ENCODE measurements at places on chromosomes 6 and 20.

- DNase-seq: no peak
Observed at GRCh38 chr6:3415082-3415453, 41.8 kb downstream of the SLC22A23 start.

DNA sequence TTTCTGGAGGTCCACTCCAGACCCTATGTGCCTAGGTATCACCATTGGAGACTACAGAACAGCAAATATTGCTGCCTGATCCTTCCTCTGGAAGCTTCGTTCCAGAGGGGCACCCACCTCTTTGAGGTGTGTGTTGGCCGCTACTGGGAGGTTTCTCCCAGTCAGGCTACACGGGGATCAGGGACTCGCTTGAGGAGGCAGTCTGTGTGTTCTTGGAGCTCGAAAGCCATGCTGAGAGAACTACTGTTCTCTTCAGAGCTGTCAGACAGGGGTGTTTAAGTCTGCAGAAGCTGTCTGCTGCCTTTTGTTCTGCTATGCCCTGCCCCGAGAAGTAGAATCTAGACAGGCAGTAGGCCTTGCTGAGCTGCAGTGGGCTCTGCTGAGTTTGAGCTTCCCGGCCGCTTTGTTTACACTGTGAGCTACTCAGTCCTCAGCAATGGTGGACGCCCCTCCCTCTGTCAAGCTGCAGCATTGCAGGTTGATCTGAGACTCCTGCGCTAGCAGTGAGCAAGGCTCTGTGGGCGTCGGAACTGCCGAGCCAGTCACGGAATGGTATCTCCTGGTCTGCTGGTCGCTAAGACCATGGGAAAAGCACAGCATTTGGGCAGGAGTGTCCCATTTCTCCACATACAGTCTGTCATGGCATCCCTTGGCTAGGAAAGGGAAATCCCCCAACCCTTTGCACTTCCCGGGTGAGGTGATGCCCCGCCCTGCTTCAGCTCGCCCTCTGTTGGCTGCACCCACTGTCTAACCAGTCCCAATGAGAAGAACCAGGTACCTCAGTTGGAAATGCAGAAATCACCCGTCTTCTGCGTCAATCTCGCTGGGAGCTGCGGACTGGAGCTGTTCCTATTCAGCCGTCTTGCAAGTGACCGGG, 32.5 kb upstream of the ASCC3 start:
- no peak for DNase-seq

GRCh38 chr20:45798935-45799642, 7.3 kb downstream of the DNTTIP1 start:
- no peak for DNase-seq

GRCh38 chr6:139713424-139713823, 339.0 kb upstream of the CITED2 start:
- DNase-seq: no peak

- no peak for DNase-seq
Observed at GRCh38 chr6:73151732-73152131, 73.6 kb downstream of the KHDC1L start.

GRCh38 chr6:287489-287860, 4.8 kb upstream of the DUSP22 start:
- no peak for DNase-seq

- no peak for DNase-seq
Observed at GRCh38 chr6:52553158-52553557, 23.7 kb downstream of the TRAM2 start.

GRCh38 chr6:157468574-157468973, 87.6 kb downstream of the ZDHHC14 start:
- no peak for DNase-seq

DNA sequence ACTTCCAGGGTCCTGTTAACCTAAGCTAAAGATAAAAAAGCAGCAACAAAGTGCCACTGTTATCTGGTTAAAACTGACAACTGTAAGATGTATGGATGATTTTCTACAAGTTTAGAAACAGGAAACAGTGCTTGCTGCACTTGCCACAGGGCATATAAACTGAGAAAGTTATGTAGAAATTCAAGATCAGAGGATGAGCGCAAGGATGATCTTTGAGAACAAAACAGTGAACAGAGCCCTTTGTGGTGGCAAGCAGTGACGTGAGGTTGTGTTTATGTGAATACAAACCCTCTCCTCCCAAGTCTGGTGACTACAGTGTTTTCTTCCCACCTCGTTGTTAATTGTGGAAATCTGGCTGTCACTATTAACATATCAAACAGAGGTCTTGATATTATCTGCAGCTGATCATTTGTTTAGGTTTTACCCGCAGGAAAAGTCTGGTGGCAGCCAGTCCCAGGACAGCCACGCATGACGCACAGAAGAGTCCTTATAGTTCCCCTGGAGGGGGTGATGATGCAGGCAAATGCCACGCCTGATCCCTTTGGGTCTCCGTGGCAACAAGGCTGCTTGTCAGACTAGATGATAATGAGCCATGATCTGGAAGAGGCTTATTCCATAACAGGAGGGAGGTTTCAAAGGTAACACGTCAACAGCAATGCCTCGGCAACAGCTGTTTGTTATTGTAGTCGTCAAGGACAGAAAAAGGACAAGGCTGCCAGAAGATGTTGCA, 43.1 kb upstream of the TNFAIP3 start:
- no peak for DNase-seq

- DNase-seq: no peak
Observed at GRCh38 chr6:35288834-35289233, 8.8 kb upstream of the DEF6 start.

- no peak for DNase-seq
Observed at GRCh38 chr20:23003881-23004460, 31.1 kb upstream of the SSTR4 start.

- no peak for DNase-seq
Observed at GRCh38 chr6:12750416-12750815, 33.8 kb downstream of the PHACTR1 start.

GRCh38 chr6:10416516-10416862, 1.6 kb upstream of the TFAP2A start:
- no peak for DNase-seq

DNA sequence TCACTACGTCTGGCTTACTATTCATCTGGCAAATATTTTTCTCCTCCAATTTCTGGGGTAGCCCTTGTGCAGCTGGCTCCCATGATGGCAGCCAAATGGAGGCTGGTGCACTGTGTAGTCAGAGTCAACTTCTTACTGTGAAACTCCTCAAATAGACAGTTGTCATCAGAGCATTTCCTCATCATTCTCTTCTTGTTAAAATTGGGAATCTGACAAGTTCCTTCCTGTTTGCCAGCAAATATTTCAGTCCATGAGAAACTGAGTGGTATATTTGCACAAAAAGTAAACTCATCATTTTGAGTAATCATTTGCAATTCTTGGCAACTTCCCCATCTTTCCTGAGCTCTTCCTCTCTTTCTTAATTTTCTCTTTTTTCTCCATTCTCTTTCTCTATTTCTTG, 394.9 kb upstream of the RGS17 start:
- no peak for DNase-seq

DNA sequence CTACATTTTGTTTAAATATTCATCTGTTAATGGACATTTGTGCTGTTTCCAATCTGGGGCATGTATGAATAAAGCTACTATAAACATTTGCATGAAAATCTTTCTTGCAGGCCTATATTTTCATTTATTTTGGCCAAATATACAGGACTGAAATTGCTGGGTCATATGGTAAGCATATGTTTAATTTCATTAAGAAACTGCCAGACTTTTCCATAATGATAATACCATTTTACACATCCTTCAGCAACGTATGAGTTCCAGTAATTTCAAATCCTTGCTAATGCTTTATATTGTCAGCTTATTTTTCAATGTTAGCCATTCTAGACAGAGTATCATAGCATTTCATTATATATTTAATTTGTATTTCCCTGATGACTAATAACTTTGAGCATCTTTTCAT, 51.0 kb downstream of the GPR6 start:
- DNase-seq: no peak

GRCh38 chr6:149950423-149950822, 8.6 kb downstream of the ULBP2 start:
- DNase-seq: no peak

GRCh38 chr6:52972989-52973388, 22.1 kb downstream of the GSTA4 start:
- no peak for DNase-seq

- DNase-seq: no peak
Observed at GRCh38 chr6:53312355-53312754, 36.4 kb downstream of the ELOVL5 start.

GRCh38 chr6:154888421-154889295, 106.5 kb upstream of the TIAM2 start:
- no peak for DNase-seq

GRCh38 chr20:19868441-19868840, 110.4 kb downstream of the RIN2 start:
- DNase-seq: no peak

DNA sequence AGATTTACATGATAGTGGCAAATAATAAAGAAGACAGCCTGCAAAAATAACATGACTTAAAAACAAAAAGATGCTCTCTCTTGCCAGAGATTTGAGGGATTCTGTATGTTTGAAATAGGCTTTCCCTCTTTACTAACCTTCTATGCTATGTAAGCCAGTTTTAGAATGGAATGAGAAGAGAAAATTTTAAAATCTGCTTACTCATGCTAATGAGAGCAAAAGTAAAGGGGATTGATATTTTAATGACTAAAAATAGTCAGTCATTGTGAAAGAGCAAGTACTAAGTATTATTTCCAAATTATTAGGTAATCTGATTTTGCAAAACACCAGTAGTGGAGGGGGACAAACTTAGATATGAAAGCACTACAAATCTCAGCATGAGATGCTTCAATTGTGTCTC, 563.3 kb upstream of the ADGRB3 start:
- DNase-seq: no peak

DNA sequence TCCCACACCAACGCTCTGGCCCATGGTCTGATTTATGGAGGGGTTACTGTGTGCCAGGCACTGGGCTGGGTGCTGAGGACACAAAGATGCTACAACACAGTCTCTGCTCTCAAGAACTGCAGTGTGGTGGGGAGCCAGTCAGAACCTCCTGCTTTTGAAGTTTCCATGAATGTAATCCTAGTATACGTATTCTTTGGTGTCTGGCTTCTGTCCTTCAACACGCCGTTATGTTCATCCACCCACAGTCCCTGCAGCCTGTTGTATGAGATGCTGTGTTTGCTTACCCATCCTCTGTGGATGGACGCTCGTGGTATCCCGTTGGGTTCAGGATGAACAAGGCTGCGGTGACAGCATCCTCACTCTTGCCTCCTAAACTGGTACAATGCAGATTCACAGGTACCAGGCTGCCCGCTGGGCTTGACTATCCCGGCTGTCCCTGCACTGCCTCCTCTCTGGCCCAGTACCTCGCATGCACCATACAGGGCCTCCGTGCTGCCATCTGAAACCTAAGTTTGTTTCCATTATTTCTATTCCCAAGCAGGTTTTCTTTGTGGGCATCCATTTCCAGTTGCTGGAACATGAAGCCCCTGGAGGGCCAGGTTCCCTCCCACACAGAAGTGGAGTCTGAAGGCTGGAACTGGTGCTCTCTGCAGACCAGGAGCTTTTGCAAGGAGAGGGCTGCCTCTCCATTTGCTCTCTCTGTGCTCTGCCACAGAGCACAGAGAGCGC, 364.5 kb downstream of the ZFAND3 start:
- no peak for DNase-seq

DNA sequence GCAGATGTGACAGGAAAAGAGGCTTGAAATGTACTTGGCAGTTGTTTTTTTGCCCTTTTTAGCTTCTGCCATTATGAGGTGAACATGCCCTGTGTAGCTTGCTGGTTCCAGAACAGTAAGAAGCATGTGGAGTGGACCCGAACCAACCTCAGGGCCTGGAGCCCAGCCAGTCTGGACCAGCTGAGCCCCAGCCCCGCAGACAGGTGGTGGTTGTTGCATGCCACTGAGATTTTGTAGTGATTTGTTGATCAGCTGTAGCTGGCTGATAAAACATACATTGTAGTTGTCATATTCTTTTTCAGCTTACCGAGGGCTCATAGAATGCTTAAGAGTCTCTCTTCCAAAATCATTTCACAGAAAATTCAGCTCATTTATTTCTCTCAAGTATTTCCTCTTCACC, 182.2 kb downstream of the FARS2 start:
- no peak for DNase-seq

DNA sequence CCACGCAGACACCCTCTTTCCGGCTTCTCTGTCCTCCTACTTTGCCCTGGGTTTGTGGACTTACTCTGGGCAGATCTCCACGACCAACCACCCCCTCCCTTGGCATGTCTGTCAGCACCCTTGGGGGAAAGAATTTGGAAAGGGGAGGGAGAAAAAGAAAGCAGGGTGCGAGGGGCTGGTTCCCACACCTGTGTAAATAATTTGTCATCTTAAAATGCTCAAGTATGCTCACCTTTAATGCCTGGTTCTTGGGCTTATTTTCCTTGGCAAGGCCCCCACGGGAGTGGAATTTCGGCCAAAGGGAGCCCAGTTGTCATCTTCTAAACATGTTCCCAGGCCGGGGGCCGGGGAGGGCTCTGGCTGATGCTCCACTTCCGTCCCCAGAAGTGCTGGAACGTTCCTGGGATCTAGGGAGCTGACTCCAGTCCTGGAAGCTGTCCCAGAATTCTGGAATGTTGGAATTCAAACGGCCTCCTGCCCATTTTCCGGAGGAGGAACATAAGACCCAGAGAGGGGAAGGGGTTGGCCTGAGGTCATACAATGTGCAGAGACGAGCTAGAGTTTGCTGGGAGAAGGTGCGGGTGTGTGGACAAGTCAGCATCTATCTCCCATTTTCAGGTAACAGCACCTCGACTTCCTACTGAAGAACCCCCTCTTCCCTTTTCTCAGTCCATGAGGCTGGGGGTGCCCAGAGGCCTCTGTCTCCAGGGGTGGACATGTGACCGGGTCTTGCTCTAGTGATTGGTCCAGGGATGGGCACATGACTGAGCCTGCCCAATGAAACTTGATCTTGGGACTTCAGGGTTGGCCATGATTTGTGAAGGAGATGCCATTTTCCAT, 122.3 kb downstream of the CEBPB start:
- no peak for DNase-seq

GRCh38 chr6:36098253-36098919, 31.9 kb upstream of the MAPK13 start:
- DNase-seq: no peak

GRCh38 chr6:31453259-31453658, 44.7 kb upstream of the MICB start:
- no peak for DNase-seq

GRCh38 chr6:28380381-28380780, 19.2 kb downstream of the ZSCAN12 start:
- DNase-seq: no peak
